ENCODE measurements at places on chromosomes 13 and 19.
A peak's percentile ranks its signal among the peaks of the same experiment; 100 is the strongest.

- DNase-seq, result no peak
Measured at GRCh38 chr19:58367698-58368454, 5.3 kb upstream of the ZNF497 start.

DNA sequence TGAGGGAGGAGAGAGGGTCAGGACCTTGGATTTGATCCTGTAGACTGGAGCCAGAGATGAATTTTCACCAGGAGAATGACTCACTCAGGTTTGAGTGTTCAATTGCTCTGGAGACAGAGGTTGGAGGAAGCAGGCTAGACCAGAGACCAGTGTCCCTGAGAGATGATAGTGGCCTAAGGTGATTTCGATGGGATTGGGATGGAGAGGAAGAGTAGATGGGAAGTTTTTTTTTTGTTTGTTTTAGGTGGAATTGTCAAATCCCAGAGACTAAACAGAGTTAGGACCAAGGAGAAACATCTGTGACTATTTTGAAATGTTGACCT, 2.3 kb downstream of the CEBPG start:
- DNase-seq, result no peak

- no peak for DNase-seq
Measured at GRCh38 chr19:50844296-50844935, 10.3 kb upstream of the KLK3 start.

- DNase-seq, result no peak
Measured at GRCh38 chr13:42036711-42037110, 11.7 kb upstream of the DGKH start.

DNA sequence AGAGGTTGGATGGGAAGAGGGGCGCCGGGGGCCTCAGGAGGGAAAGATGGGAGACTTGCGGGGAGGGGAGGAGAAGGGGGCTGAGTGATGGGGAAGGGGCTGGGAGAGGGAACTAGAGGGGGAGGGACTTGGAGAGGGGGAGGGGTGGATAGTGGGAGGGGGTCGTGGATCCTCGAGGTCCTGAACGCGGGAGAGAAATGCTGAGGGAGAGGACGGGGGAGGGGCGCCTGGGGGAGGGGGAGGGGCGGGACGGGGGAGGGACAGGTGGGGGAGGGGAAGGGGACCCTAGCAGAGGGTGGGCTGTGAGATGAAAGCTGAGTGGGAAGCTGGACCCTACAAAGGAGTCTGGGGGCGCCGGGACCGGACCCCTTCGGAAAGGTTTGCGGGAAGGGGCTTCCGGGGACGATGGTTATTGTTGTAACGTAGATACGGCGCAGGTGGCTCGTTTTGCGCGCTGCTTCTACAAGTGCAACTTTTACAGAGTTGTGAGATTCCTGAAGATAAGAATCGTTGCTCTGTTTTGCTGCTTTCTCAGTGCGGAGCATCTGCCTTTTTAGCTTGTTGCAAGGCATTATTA, 418 bp downstream of the ZNF444 start:
- no peak for DNase-seq

- no peak for DNase-seq
Measured at GRCh38 chr13:67140006-67140405, 90.1 kb downstream of the PCDH9 start.

DNA sequence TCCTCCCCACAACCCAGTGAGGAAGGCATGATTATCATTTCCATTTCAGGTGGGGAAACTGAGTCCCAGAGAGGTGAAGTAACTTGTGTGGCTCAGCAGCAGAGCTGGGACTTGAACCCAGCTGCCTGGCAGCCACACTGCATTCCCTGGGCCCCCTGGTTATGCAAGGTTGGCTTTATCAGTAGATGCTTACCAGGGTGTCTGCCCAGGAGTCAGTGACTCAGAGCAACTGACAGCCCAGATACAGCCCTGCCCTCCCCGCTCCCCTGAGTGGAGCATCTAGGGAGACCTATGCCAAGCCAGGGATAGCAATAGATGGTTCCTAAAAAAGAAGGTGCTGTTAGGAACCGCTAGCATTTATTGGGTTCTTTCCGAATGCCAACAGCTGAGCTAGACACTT, 5.9 kb downstream of the IGLON5 start:
- DNase-seq, result no peak

GRCh38 chr13:76730220-76730619, 156.0 kb downstream of the KCTD12 start:
- no peak for DNase-seq

GRCh38 chr19:16594681-16595091, 22.5 kb upstream of the SLC35E1 start:
- no peak for DNase-seq

DNA sequence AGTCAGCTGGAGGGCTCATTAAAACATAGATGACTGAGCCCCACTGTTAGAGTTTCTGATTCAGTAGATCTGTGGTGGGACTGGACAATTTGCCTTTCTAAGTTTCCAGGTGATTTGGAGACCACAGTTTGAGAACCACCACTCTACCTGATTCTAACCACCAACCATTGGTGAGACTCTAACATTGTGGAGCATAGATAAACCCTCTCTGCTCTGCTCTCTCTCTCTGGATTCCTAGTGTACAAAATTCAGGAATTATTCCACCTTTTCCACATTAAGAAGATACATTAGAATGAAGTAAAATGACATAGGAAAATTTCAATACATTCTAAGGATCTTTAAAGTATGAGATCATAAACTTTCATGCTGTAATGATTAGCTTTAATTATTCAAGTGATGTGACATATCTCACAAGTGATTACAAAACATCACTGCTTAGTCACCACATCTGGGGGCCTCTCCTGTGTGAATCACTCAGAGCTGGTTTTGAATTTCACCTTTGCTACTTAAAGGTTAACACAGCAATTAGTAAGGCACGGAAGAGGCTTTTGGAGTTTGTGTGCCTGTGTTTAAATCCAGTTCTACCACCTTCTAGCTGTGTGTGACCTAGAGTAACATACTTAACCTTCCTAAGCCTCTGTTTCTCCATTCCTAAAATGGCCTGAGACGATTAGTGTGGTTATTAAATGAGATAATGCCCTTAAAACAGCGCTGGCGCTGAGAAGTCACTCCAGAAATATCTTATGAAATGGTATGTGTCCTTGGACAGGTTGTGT, 78.5 kb upstream of the NBEA start:
- DNase-seq, result no peak

GRCh38 chr13:46490129-46490528, 62.8 kb upstream of the LRCH1 start:
- no peak for DNase-seq

- no peak for DNase-seq
Measured at GRCh38 chr13:47499358-47500150, 501.5 kb downstream of the SUCLA2 start.

- peak; percentile 35 for DNase-seq
Measured at GRCh38 chr19:7450243-7451223, 38.3 kb downstream of the PEX11G start.

DNA sequence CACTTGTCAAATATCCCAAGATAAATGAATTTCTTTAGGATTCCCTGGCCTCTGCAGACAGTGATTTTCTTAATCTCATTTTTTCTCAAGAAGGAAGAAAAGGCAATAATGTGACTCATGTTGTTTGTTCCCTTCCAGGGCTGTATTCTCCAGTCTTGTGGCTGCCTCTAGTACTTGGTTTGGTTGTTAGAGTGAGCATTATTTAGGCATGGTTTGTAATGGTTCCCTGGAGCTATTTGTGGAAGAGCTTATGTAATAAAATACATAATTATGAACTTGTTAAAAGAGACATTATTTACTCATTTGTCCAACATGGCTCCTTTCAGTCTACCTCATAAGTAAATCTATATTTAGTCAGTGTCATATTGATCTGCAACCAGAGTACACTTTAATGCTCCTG, 270.4 kb downstream of the DCT start:
- DNase-seq, result no peak

DNA sequence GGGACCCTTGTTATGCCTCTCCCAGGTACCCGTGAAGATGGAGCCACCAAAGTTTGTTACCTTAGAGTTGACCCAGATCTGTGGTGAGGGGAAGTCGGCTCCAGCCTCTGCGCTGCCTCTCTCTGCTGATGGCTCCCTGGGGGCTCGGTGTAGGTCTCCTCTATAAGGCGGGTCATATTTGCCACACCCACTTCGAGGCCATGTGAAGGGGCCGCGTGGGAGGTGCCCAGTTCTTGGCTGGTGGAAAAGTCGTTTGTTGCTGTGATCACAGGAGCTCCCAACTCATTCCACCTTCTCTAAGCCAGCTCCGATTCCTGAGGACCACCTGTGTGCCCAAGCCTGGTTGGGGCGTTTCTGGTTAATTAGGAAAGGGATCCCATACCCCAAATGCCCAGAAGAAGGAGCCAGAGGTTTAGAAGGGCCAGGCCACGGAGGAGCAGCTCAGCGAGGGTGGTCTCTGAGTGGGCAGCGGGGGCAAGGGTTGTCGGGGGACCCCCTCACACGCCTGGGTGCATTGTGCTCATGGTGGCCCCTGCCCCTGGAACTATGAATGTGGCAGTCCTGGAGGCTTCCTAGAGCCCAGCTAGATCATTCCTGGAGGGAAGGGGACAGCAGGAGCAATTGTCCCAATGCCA, 296.5 kb downstream of the ZNF536 start:
- no peak for DNase-seq

DNA sequence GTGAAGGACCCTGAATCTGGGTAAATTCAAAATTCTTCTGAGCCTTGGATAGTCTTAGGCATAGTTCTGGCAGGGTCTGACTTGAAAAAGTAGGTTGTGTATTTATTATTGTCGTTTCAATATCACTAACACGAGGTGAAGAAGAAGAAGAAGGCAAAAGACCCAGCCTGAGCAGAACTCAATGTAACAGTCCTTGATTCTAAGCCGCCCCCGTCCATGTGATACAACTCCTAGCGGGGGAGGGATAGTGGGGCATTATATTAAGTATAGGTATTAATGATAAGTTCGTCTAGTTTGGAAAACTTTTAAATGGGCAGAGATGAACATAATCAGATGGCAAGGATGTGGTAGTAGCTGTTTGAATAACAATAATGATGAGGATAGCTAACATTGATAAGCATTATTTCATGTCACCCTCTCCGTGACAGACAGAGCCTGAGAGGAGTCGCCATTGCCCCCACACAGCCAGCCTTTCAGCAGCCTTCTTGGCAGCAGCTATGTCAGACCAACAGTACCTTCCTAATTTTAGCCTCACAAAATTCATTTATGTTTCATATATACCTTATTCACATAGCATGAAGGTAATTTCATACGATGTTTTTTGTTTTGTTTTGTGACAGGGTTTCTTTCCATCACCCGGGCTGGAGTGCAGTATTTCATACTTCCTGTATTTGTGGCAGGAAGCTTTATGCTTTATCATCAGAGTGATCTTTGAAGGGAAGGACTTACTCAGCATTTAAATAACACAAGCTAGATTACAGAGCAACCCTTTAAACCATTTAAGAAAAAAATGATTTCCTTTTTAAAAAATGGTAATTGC, 64.4 kb upstream of the NPAS1 start:
- DNase-seq, result no peak

DNA sequence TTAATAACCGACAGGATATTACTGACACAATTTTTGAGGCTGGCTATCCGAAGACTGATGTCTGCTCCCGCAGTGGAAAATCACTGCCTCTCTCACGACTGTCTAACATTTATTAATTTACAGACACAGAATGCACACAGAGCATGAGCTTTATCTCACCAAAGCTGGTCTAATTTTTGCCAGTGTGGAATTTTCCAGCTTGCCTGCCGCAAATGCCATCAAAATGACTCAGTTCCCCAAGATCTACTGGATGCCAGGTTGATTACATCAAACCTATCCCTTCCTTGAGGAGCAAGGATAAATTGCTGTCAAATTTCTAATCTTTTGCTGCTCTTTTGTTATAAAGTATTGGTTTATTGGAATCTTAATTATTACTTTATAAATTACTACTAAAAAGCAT, 1775.1 kb upstream of the PCDH20 start:
- DNase-seq, result no peak

- DNase-seq, result no peak
Measured at GRCh38 chr19:38228491-38229439, 4.7 kb upstream of the DPF1 start.

GRCh38 chr13:37381502-37381901, 217.1 kb downstream of the POSTN start:
- no peak for DNase-seq

- no peak for DNase-seq
Measured at GRCh38 chr19:44644402-44645016, 799 bp downstream of the PVR start.

- DNase-seq, result no peak
Measured at GRCh38 chr19:17321655-17322489, 12.5 kb downstream of the DDA1 start.

- DNase-seq, result no peak
Measured at GRCh38 chr13:23680845-23681669, 110.8 kb downstream of the TNFRSF19 start.

GRCh38 chr19:16898361-16899015, 9.7 kb downstream of the F2RL3 start:
- no peak for DNase-seq

GRCh38 chr13:27806744-27807387, 14.6 kb downstream of the GSX1 start:
- DNase-seq, result no peak
